ENCODE measurements at places on chromosomes 5 and 9.

- DNase-seq: no peak
These were observed 258.4 kb downstream of the ELAVL2 start for GRCh38 chr9:23567516-23568165.

GRCh38 chr5:81718300-81718699 lies 32.6 kb downstream of the SSBP2 start:
- no peak for DNase-seq

DNA sequence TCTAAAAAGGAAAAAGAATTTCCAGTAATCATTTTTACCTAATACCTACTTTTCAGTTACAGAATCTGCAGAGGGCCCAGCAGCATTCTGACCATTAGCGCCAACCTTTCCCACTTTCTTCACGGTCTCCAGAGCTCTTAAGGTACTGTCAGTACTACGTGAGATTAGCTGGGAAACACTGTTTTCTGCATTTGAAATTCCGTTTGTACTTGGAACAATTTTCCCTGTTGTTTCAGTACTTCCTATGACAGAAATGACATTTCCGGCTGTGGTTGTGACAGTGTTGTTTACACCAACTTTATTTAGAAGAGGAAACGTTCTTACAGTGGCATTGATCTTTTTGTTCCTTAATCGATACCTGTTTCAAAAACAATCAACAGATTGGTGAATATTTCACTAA lies 36.9 kb upstream of the PDCL start:
- no peak for DNase-seq

DNA sequence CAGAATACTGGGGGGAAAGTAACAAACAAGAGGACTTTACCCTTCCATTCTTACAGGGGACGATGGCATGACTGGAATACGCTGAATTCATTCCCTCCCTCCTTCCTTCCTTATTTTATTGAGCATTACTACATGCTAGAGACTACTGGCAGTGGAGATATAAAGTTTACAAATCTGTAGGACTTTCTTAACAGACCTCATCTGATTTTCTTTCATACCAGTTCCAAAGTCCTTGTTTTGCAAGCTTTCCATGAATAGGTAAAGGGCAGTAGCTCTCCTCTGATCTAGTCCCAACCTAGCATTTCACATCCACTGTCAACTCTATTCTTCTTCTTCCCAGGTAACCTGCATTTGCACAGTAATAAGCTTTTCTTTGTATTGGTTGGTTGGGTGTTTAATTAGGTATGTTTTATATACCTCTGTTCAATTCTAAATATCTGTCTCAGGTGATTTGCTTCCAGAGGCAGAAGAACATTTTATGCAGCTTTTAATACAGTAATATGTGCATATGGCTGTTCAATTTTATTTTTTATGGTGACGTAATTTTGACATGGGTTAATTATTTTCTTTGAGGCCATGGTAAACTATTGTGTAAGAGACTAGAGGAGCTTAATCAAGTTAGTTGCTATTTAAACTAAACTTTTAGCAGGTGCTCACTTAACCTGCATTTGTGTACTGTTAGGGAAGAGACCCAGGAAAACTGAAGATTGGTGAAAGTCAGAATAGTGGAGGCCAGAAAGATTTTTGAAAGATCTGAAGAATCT lies 150.9 kb downstream of the ARHGAP26 start:
- DNase-seq: no peak

DNA sequence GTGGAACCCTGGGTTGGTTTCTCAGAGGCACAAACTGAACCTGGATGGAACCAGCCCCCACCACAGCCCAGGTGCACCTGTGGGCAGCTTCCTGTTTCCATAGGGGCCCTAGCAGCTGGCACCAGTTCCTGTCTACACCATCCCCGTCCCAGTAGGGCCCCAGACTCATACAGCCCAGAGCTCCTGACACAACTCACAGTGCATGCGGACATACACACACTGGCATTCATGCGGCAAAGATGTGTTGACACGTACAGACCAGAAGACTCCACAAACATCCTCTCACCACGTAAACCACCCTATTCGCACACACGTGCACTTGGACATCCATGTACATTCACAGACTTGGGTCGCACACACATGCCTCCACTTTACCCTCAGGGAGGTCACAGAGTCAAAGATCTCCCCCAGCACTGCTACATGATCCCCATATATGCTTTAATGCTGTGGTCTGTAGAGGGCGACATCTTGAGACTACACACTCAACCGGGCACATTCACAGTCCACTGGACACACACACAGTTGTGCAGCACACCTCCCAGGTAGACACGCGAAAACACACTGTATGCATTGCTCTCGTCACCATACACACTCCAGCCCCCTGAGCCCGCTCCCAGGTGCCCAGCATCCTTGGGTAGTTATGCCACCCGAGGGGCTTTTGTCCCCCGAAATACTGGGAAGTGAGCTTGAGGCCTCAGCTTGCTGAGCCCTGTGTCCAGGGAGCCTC lies 22.4 kb downstream of the CXXC5 start:
- DNase-seq: peak; percentile 98

DNA sequence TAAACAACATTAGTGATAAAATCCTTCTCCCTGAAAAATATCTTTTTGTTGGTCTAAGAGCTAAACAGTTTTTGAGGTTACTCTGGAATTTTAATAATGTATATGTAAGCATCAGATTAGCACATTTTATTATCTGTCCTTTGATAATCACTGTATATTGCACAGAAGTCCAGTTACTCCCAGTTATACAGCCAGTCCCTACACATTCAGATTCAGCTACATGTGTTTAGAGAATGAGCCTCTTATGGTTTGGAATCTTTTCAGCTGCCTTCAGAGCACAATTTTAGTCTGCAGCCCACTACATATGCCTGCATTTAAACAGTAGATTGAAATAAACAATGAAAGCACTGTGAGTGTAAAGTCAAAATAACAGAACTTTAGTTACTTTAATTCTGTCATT lies 438.2 kb downstream of the ARHGEF28 start:
- no peak for DNase-seq

DNA sequence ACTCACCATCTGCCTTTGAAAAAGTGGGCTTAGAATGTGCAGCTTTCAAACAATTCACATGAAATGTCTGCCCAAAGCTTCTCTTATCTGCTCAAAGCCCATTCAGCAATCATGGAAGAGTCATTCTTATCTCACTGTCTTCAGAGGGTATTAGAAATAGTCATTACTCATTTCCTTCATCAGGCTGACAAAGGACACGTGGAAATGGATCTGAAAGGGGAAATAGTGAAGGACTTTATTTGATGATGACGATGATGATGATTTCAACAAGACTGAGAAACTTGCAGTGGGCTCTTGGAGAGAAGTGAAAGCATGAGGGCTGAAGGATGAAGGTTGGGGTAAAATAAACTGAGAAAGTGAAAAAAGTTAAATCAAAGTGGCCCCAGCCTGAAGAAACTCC lies 194.3 kb downstream of the SMARCA2 start:
- peak; percentile 9 for DNase-seq

GRCh38 chr9:94908011-94908563 lies 181.6 kb downstream of the AOPEP start:
- DNase-seq: no peak

- DNase-seq: peak; percentile 77
These were observed 601 bp downstream of the NNT start for GRCh38 chr5:43603344-43604217.

DNA sequence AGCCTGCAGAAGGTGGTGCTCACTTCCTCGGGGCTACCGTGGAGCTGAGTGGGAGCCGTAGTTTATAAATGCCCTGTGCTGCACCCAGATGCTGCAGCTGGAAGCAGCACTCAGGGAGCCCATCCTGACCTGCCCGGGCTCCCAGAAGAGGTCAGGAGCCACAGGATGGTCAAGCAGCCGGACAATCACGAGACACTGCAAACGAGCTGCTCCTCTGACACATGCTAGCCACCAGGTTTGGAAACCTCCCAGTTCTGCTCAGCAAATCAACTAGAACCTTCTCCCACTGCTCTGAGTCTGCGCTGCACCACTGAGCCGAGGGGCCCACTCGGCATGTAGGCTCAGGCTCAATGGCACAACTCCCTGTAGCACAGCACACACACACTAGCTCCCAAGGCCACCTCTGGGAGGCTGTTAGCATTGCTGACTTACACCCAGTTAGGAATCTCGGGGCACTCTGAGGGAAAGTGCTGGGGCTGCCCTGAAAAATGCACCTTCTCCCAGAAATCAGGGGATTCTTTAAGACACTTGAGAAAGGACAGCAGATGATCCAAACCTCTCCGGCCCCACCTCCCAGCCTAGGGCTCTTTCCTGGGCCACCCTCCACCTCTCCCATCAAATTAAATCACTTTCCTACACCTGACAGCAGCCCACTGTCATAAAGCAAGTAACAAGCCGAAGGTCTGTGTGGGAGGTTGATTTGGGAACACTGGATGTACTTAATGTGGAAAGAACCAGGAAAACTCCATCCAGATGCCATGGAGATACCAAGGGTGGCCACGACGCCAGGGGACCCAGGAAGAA lies 59.1 kb downstream of the PSMB7 start:
- no peak for DNase-seq

GRCh38 chr5:110841137-110841536 lies 102.3 kb downstream of the SLC25A46 start:
- no peak for DNase-seq

DNA sequence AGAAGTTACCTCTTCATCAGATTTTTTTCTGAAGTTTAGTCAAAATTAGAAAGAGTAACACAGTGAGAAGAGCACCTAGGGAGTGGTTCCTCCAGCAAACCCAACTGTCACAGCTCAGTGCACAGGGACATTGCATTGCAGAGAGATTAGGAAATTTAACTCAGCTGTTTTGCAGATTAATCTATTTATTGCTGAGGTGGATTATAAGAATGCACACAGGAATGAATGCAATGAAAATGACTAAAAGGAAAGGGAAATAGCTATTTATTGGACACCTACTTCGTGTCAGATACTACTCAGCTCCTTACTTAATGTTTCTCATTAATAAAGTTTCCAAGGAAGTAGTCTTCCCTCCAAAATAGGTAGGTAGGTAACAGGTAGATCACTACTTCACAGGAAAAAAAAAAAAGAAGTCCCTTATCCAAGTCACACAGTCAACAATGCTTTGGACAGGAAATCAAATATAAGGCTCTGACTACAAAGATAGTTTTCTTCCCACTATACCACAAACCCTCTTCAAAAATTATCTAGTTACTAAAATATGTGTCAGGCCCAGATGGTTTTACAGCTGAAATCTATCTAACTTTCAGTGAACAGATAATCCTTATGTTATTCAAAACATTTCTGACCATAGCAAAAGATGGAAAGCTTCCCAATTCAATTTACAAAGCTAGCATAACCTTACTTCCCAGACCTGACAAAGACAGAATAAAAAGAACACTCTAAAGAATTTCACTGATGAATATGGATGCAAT lies 442.2 kb upstream of the MPDZ start:
- no peak for DNase-seq

GRCh38 chr5:139061856-139062255 lies 136.3 kb downstream of the SIL1 start:
- no peak for DNase-seq

DNA sequence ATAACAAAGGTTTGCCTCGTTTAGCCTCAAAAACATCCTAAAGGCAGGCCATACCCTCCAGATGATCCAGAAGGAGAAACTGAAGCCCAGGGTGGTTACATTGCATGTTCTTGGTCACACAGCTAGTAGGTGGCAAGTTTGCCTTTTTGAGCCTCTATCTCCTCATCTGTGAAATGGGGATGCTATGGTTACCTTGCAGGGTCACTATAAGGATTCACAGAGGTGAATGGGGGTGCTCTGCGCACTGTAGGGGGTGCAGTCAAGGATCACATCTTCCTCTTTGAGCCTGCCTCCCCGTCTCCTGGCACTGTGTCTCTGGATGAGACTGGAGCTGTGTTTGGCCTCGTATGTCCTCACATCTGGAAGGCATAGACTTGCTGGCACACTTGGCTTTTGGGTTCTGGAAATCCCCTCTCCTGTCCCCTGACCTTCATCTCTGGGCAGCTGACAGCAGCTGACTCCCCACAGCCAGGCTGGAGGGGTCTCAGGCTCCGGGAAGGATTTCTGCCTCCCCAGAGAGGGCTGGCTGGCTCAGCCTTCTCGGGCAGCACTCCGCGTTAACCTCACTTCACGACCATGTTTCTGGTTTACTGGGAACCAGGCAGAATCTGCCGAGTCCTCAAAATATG lies 167.7 kb downstream of the RGS3 start:
- DNase-seq: no peak

DNA sequence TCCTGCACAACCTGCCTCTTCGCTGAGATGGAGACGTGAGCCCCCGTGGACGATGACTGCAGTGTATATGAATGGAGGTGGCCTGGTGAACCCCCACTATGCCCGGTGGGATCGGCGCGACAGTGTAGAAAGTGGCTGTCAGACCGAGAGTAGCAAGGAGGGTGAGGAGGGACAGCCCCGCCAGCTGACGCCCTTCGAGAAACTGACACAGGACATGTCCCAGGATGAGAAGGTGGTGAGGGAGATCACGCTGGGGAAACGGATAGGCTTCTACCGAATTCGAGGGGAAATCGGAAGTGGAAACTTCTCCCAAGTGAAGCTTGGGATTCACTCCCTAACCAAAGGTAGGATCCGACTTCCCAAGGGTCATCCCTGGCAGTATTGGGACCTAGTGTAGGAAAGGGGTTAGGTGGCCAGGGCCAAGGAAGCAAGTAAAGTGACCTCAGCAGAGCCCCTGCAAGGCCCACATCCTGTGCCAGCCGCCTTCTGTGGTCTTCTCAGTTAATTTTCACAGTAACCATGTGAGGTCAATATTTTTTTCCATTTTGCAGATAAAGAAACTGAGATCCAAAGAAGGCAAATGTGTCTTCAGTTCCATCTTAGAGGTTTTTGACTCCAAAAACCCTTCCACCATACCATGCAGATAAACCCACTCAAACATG lies 53.8 kb downstream of the NIM1K start:
- DNase-seq: no peak

DNA sequence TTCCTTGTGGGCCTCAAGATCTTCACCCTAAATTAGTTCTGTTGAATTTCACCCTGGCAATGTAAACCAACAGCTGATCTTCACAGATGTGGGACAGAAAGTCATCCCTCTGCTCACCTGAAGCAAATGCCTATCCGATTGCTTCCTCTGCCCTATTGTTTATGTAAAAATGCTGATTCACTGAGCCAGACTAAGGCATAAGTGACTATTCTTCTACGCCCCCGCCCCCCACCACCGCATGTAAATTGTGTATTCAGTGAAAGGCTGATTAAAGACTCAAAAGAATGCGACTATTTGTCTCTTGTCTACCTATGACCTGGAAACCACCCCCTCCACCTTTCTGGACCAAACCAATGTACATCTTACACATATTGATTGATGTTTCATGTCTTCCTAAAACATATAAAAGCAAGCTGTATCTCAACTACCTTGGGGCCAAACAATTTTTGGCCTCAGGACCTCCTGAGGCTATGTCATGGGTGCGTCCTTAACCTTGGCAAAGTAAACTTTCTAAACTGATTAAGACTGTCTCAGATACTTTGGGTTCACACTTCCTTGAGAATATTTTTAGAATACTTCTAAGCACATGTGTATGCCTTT lies 129.7 kb upstream of the BOD1 start:
- peak; percentile 21 for DNase-seq

- DNase-seq: no peak
These were observed 4.0 kb downstream of the PCDHGC3 start for GRCh38 chr5:141479776-141480175.
